T-helper 1 cell (primary cell): ENCODE measurements at places on chromosomes 16 and 17.

- DNase-seq = peak; percentile 63
Observed at GRCh38 chr17:7393613-7394451, 493 bp downstream of the PLSCR3 start.

GRCh38 chr16:70747703-70748631 is 53.0 kb downstream of the VAC14 start:
- DNase-seq = no peak

- DNase-seq = no peak
Observed at GRCh38 chr17:50917418-50917743, 51.2 kb upstream of the TOB1 start.

GRCh38 chr17:39144416-39144840 is 7.0 kb downstream of the PLXDC1 start:
- DNase-seq = no peak

DNA sequence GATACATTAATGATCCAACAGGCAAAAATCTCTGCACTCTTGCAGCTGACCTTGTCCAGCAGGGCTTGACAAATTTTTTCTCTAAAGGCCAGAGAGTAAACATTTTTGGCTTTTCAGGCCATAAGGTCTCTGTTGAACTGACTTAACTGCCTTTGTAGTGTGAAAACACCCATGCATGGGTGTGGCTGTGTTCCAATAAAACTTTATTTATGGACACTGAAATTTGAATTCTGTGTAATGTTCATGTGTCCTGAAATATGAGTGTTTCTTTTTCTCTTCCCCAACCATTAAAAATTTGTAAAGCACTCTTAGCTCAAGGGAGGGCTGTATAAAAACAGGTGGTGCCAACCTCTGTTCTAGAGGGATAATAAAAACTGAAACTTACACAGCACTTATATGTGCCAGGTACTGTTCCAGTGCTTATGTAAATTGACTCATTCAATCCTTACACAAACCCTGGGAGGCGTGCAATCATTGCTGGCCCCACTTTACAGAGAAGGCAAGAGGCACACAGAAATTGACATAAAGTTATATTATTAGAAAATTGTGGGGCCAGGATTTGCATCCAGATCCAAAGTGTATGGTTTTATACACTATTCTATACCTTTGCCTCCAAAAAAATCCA is 18.8 kb upstream of the ZNF423 start:
- no peak for DNase-seq

GRCh38 chr17:1958134-1958881 is 66.8 kb downstream of the RTN4RL1 start:
- DNase-seq = no peak

DNA sequence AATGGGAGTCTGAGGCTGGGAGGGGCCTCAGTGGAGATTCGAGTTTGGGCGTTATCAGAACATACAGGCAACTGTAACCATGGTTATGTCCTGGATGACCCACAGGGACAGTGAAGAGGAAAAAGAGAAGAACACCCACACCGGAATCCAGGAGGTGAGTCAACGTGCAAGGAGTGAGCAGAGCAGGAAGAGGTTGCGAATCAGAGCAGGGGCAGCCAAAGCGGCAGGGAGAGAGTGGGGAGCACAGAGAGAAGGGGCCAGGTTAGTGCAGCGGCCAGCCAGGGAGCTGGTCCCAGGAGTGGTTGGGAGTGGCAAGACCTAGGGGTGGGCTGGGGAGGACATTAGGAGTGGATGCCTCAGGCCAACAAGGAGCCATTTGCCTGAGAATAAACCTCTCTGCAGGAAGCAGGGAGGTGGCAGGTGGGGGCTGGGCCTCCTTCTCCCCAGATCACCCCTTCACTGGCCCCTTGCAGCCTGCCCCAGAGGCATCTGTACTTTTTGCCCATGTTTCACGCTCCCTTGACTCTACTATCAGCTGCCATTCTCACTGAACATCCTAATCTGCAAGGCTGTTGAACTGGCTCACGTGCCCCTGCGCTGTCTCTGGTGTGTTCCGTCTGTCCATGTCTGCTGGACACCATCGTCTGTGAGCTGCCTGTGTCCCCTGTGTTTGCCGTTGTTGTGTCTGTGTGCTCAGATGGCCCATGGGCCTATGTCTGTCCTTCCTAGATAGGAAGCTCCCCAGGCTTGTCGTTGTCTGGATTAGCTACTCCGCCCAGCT is 5.1 kb downstream of the KRT13 start:
- DNase-seq = no peak

DNA sequence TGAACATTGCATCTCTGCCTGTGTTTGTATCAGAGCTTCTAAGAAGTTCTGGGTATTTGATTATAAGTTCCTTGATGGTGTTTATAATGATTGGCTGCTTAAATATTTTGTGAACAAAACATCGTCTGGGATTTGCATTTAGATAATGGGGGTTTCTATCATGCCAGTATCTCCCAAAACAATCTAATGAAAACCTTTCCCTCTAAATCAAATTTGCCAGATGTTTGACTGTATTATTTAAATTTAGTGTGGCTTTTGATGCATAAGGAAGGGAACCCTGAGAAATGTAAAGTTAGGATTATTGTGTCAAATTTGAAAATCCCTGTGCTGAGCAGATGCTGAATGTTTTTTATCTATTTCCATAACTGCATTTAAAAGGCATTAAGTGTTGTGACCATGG is 159.9 kb downstream of the HS3ST3A1 start:
- no peak for DNase-seq

DNA sequence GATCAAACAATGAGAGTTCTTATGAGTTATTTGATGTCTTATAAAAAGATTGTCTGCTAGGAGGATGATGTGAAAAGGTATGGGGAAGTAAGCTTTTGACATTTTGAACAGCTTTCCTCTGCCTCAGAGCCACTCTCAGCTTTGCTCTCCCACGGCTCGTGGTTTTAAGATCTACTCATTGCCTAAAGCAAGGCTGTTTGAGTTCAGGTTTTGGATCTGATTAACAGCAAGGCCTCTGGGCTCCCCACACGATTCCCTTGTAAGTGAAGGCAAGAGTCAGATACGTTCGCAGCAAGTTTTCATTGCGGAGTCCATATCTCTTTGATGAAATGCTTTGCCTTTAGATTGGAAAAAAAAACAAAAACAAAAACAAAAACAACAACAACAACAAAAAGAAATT is 515.0 kb upstream of the SALL1 start:
- no peak for DNase-seq

DNA sequence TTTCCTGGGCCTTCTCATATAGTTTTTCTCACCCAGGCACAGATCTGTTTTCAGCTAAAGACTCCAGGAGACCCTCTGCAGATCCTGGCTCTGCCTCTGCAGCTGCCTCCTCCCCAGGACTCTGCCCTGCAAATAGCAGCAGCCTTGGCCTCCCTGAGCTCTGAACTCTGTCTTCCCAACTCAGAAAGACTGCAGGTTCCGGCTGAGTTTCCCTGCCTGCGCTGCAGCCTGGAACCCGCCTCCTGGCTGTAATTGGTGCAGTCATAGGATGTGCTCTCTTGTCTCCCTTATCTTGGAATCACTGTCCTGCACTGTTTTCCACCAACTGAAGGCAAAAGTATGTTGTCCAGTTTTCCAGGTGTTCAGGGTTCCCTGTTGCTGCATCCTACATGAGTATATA is 14.3 kb upstream of the DNASE1 start:
- no peak for DNase-seq
